ENCODE measurements at places on chromosomes 16 and 17.

DNA sequence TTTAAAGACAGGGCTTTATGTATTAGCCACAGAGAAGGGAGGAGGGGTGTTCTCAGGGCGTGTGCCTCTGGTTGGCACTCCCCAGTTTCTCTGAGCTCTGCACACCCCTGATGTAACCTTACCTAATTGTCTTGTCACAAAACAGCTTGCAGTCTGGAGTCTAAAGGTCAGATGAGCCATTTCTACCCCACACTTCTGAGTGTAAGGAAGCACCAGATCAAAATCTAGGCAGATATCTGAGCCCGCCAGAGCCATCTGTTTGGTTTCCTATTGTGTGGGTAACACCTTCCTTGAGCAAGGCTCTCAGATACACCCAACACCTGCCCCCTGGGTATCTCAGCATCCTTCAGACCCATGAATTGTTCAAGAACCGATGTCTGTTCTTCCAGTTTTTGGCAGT lies 15.5 kb downstream of the CDH1 start:
- DNase-seq: no peak

DNA sequence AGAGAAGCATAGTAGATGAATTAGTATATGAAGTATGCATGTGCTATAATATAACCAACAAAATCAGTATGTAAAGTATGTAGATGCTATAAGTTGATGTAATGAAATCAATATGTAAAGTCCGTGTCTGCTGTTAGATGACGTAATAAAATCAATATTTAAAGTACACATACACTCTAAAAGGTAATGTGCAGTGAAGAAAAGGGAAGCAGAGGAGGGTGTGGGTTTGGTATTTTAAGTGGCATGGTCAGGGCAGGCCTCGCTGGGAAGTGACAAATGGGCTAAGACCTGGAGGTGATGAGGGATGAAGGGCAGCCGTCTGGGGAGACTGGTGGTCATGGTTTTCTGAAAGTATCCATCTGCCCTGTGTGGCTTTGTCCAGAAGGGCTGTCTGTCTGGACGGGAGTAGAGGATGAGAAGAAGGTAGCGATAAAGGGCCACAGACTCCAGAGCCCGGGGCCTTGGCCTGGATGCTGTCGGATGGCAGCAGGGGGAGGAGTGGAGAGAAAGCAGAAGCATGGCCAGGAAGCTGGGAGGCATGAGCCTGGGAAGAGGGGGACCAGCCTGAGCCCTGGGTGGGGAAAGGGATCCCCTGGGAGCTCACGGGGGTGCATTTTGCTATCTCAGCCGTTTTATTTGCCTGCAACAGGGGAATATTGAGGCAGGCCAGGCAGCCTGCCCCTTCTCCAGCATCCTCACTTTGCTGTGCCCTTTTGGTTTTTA lies 121.6 kb downstream of the NTN1 start:
- DNase-seq: no peak

DNA sequence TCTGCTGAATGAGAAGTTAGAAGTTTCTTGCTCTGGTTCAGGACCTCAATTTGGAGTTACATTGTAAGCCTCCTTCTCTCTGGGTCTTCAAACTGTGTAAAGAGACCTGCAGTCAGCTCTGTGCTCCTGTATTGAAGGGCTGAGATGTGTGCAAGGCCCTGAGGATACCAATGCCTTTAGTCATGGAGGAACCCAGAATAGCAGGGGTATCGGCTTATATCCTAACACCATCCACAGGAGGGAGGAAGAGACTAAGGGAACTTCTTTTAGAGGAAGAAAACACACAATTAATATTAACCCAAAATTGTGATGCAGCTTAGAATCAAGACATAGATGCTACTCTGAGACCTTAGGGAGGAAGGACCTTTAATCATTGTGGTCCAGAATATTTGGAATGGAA lies 36.5 kb downstream of the GLP2R start:
- no peak for DNase-seq

GRCh38 chr17:7582396-7583252 lies 1.0 kb upstream of the MPDU1 start:
- no peak for DNase-seq

GRCh38 chr17:80423536-80424225 lies 8.7 kb downstream of the ENDOV start:
- no peak for DNase-seq

- DNase-seq: no peak
These were observed 145.7 kb upstream of the IRX3 start for GRCh38 chr16:54431997-54432896.

GRCh38 chr17:59853168-59853918 lies 39.4 kb downstream of the TUBD1 start:
- DNase-seq: peak; percentile 84

DNA sequence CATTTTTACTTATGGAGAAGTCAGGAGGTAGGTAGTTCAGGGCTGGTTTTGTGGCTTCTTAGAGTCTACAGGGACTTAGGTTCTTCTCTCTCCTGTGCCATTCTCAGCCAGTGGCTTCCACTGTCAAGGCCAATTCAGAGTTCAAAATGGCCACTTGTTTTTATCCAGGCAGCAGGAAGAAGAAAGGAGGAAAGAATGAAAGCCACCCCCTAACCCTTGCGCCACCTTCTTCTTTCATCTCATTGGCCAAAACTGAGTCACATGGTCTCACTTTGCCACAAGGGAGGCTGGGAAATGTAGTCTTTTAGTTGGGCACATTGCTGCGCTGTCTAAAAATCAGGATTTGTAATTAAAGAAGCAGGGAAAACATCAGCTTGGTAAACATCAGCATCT lies 60.8 kb upstream of the MED9 start:
- peak; percentile 72 for DNase-seq

GRCh38 chr16:85461022-85461813 lies 151.9 kb upstream of the GSE1 start:
- no peak for DNase-seq

GRCh38 chr17:35991075-35991474 lies 4.5 kb upstream of the CCL14 start:
- no peak for DNase-seq

DNA sequence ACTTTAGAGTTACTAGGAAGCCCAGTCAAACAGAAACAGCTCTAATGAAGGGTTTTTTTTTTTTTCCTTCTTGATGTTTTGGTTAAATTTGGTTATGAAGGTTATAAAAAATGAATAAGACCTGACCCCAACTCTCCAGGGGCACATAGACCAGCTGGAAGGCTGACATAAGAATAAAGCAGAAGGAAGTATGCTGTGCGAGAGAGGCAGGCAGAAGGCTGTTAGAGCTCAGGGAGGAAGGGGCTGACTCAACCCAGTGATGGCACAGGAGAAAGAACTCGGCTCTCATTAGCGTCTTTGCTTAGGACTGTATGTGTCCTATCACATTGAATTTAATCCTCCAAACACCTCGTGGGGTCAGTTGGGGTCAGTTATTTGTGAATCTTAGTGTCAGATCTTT lies 474.6 kb downstream of the PMP22 start:
- DNase-seq: no peak

- no peak for DNase-seq
These were observed 4.7 kb downstream of the SGF29 start for GRCh38 chr16:28558456-28558855.

DNA sequence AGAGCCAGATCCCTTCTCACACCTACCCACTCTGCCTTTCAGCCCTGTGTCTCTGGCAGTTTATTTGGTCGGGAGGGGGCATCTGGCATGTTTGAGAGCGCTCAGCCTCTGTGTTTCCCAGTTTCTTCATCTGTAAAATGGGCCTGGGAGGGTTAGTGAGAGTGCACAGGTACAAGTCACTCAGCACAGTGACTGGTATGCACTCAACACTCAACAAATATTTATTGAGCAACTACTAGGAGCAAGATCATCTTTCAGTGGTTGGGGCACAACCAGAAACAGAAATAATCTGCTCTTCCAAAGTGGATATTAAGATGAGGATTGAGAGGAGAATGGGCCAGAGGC lies 13.7 kb upstream of the SRCIN1 start:
- DNase-seq: no peak

GRCh38 chr16:51807551-51807950 lies 656.5 kb upstream of the SALL1 start:
- DNase-seq: no peak

DNA sequence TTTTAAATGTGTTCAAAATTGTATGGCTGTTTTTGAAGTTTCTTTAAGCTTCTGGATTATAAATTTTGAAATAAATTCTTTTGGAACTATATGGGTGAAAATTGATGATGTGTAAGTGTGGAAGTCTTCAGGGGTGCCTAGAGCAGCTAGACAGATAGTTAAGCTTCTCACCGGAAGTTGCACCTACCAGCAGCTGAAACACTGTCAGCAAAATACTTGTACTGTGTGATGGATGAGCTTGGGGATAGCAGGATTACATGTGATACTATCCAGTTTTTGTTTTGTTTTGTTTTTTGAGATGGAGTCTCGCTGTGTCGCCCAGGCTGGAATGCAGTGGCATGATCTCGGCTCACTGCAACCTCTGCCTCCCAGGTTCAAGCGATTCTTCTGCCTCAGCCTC lies 19.7 kb downstream of the RBL2 start:
- DNase-seq: no peak

GRCh38 chr16:17365591-17366298 lies 105.0 kb downstream of the XYLT1 start:
- no peak for DNase-seq

GRCh38 chr17:54992797-54993639 lies 24.5 kb downstream of the STXBP4 start:
- peak; percentile 69 for DNase-seq

DNA sequence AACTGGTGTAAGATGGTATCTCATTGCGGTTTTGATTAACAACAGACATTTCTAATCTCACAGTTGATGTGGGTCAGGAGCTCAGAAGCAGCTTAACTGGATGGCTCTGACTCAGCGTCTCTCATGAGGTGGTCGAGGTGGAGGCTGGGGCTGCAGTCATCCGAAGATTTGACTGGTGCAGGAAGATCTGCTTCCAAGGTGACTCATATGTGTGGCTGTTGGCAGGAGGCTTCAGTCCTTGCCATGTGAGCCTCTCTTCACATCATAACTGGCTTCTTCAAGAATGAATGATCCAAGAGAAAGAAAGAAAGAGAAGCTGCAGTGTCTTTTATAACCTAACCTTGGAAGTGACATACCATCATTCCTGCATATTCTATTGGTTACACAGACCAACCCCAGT lies 376.1 kb downstream of the SEC14L1 start:
- no peak for DNase-seq

DNA sequence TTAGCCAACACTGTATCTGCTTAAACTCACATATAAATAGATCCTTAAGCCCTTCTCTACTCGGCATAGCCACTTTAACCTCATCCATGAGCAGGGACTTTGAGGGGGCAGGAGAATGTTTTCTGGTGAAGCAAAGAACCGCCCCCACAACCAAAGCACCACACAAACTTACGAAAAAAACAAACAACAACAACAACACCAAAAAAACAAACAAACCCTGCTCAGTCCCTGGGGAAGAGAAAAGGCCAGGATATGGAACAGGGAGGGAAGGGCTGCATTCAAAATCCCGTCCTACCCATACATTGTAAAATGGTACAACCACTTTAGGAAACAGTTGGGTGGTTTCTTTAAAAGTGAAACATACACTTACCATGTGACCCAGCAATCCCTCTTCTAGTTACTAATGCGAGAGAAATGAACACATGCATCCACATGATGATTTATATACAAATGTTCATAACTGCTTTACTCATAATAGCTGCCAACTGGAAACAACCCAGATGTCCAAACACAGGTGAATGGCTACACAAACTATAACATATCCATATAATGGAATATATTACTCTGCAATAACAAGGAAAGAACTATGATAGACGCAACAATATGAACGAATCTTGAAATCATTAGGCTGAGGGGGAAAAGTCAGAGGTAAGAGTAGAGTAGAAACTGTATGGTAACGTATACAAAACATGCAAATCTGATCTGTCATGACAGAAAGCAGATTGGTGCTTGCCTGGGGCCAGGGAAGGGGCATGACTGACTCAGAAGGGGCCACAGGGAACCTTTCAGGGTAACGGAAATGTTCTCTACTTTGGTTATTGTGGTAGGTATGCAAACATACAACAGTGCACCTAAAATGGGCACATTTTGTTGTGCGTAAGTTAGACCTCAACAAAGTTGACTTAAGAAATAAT lies 37.7 kb upstream of the TOB1 start:
- DNase-seq: no peak

DNA sequence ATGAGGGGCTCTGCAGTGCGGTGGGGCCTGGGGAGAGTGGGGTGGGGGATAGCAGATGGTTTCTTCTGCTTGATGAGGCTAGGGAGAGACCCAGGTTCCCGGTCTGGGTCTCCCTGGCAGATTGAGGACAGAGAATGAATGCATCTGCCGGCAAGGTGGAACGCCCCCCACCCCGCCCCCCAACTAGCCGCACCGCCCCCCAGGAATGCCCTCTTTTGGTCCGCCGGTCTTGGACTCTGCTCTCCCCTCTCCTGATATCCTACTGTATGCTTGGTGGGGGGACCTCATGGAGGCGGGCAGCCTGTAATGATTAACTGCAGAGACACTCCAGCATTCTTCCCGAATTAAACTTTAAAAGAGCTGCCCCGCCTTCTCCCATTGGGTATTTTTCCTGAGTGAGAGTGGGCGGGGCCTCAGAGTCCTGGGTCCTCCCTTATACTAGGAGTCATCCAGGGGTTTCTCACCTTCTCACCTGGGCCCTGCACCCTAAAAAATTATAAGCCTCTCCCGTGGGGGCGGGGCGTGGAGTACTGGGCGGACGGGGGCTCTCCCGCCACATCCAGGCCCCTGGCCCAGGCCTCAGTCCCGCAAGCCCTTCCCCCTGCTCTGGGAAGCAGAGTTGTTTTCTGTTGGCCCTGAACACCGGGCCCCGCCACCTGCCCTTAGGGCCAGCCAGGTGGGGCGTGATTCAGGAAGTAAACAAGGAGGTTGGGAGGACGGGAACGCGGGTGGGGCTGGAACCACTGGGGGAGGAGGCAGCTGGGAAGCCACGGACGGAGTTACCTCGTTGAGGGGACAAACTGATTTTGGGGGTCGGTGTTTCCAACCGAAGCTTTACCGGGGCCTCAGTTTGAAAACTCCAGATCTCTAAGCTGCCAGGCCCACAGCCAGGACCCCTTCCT lies 1.5 kb downstream of the GRB7 start:
- DNase-seq: peak; percentile 91

GRCh38 chr16:85396879-85397871 lies 215.9 kb upstream of the GSE1 start:
- DNase-seq: no peak

DNA sequence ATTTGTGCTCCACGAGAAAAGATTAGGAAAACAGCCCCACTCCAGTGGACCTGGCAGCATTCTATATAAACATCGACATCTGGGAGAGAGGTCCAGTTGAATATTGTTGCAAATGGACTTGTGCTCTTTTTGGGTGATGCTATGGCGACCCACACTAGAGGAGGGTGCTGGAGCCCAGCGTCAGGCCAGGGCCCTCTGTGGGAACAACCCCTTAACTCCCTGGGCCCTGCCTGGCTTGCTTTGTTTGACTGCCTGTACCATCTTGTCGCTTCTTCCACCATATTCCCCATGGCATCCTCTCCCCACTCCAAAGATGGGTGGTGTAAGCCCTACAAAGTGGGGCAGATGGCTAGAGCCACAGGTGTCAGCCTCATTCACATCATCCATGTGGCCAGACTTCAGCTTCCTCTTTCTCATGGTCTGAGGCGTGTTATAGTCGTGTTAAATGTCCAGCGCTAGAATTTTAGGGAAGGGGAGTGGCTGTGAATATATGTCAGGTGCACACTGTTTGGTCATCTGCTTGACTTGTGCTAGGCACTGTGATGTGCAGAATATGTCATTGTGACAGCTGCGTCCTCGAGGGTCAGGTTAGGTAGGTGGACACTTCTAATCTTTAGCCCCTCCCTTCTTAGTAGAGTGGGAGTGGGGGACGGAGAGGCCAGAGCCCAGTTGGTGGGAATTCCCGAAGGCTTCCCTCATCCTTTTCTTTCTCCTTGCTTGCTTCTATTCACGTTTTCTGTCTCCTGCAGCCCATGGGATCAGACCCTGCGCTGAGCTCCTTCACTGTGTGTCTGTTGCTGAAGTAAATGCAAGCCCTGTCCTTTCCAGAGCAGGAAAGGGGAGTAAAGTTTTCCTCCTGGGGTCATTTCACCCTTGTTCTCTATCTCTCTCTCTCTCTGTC lies 49.8 kb downstream of the MPRIP start:
- no peak for DNase-seq
